ENCODE measurements at places on chromosomes 12 and 14.

DNA sequence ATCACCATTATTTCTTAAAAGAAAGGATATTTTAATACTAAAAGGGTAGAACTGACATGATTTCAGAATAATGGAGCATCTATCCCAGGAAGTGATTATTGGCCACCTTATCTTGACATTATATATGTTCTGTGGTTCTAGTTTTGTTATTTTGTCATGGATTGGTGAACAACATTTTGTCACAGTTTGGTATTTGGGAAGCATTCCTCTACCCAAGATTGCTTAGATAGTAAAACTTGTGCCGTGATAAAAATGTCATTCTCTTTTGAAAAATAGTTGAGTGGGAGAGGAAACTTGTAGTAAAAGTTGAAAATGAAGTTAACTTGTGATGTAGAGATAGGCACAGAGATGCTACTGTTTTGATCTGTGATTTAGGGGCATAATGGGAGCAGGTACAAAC is 65.7 kb downstream of the TMX1 start:
- DNase-seq = no peak

DNA sequence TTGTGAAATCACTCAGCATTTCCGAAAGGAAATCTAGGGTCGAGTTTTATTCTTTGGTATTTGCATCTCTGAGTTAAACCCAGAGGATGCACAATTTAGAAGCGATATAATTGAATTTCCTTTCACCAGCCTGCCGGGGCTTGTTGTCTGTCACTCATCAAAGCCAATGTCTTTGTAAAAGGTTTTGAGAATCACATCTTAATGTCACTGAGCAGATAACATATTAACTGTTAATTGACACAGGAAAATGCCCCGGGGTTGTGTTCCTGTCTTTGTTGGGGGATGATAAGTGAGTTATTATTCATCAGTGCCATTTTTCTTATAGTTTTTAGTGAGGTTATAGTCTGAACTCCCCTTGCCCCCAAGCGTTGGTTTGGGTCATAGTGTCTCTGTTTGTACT is 73.4 kb downstream of the DUSP6 start:
- no peak for DNase-seq

GRCh38 chr14:72416892-72417291 is 477.0 kb downstream of the DPF3 start:
- no peak for DNase-seq

- no peak for DNase-seq
Observed at GRCh38 chr12:56838621-56839488, 75.7 kb downstream of the HSD17B6 start.

DNA sequence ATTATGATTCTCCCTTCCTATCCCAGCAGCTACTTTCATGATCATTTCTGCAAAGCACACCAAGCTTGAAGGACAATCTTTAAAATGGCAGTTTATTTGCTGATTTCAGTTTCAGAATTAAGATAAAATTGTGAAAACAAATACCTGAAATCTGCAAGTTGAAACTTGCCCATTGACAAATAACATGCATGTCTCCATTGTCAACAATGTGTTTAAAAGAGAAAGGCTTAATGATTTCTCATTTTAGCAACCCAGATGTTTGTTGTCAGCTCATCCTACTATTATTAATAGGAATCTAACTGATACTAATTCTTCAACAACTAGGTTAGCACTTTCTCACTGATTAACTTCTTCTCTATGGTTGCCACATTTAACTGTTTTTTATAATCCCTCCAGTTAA is 474.6 kb downstream of the PRKD1 start:
- no peak for DNase-seq

- DNase-seq = no peak
Observed at GRCh38 chr14:32183151-32184058, 18.4 kb upstream of the RNU6-7 start.

DNA sequence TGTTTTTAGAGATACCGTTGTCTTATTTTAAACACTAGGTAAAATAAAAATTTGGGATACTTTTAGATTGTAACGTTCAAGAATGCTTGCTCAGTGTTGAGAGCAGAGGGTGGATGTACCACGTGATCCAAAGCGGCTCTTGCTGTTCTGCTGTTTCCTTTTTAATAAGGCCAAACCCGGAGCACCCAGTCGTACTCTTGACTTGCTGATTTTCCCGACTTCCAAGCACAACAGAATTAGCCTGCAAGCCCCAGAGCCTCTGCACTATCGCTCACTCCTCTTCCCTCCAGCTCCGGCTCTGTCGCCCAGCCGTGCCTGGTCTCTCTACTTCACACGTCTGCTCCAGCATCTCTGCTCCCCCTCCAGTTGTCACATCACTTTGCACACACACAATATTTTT is 77.3 kb downstream of the EMP1 start:
- no peak for DNase-seq

DNA sequence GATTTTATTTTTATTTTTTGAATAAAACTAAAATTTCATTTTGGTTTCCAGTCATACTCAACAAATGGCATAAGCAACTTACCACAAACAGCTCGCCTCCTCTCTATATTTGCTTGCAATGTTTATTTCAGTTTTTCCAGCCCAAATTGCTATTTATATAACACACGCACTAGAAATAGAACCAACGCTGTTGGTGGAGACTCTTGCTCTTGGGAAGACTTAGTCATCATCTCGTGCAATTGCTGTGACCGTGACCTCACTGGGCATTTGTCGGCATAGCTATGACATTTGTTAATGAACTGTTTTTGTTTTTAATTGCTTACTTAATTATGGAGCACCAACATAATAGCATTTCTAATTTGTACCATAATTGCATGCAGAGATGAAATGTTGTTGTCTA is 153.1 kb upstream of the OTX2 start:
- DNase-seq = no peak

GRCh38 chr12:124586756-124587155 is 19.3 kb upstream of the NCOR2 start:
- no peak for DNase-seq

DNA sequence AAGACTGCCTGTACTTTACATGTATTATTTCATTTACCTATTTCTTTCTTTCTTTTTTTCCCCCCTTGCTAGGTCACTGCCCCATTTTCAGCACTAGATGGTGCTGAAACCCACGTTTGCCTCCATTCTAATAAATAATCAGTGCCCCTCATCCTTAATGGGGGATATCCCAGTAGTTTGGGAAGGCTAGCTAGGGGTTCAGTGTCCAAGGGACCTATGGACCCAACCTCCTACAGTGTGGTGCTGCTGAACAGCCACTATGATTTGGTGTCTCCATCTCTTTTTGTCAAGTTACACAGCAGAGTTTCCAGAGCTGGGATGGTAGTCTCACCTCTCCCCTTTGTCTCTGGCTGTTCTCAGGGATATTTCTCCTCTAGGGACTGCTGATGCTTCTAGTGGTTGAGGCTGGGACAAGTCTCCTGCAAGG is 6.5 kb upstream of the HCFC2 start:
- DNase-seq = no peak

GRCh38 chr12:14356147-14356546 is 9.3 kb upstream of the ATF7IP start:
- no peak for DNase-seq

DNA sequence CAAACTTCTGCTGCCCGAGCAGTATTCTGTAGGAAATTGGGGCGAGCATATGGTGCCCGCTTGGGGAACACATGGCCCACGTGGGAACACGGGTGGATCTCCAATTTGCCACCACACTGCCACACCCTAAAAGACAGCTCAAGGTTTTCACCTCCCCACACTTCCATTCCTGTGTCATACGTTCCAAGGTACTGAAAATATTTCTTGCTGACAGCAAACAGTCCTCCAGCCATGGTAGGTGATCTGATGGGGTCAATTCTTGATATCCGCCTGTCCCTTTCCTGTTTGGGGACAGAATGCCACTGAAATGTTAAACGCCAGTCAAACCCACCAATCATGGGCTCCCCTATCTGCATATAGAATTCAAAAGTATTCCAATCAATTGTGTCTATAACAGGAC is 1.2 kb downstream of the GALNT4 start:
- DNase-seq = no peak

DNA sequence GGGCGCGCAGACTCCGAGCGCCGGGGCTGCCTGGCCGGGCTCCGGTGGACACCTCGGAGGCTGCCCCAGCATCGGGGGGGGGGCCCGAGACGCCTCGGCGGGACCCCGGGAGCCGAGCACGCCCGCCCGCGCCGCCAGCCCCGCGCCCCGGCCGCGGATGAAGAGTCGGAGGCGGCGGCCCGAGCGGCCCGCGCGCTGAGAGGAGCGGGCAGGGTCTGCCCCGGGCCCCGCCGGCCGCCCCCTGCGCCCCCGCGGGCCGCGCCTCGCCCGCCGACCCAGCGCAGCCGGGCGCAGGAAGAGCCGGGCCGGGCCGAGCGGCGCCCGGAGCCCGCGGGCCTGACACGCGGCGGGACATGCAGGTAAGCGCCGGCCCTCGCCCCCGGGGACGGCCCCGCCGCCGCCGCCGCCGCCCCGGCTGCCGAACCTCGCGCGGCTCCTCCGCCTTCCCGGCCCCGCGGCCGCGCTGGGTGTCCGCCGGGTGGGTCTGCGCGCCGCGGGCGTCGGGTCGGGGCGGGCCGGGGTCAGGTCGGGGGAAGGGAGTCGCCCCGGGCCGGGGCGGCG is 63.7 kb downstream of the FBXL14 start:
- DNase-seq = no peak

DNA sequence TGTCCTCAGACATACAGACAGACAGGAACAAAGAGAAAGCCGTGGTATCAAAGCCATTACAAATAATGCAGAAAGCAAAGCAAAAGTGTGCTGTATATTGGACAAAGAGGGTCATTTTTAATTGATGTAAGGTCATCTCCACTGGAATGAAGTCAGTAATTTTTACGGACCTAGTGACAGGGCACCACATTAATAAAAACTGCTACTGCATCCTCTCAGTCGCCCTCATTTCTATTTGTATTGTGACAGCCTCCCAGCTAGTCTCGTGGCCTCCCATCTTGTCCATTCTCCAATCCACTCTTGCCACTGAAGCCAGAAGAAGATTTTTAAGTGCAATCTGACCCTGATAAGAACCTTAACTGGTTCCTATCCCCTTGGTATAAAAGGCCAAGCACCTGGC is 132.4 kb downstream of the NUAK1 start:
- DNase-seq = no peak

DNA sequence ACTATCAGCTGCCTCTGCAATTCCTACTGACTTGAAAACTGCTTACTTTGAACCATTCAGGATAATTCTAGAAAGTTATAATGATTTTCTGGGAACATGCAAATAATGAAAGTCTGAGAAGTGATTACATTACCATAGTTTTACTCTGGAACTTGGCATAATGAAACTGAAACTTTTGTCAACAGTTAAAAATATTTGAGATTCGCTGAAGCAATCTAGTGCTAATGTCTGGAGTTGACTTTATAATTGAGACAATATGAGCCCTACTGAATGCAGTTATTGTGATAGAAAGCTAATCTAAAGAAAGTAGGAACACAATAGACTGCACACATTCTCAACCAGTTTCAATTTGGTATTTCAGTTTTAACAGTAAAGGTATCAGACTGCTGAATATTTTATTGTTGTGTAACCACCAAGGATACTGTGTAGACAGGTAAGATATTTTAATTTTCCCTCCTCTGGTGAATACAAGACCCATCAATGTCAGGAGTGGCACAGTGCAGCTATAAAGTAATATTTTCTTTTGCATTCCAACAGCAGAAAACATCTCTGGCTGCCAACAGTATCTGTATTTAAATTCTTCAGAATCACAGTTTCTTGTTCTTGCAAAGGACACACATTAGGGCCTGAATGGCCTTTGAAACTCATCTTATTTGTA is 483.5 kb downstream of the ATP23 start:
- DNase-seq = no peak

DNA sequence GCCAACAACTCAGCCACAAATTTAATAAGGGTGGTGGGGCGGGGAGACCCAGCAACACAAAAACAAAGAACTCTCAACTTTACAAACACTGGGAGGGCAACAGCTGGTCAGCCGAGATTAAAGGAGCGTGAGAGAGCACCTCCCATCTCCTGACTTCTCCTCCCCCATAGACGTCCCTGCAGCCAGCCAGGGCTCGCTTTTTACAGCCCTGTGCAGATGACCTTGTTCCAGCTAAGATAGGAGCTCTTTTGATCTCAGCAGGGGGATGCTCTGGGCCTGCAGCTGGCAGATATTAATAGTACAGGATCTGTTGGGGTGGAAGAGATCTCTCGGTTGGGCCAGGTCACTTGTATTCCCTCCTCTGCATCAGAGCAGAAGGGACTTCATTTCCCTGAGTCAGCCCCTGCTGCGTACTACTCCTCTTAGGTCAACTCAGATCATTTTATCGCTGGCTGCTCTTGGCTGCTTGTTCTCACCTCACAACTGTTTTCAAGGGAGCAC is 475.8 kb downstream of the RAD51B start:
- DNase-seq = no peak

GRCh38 chr12:62382526-62382925 is 84.1 kb upstream of the MON2 start:
- no peak for DNase-seq

DNA sequence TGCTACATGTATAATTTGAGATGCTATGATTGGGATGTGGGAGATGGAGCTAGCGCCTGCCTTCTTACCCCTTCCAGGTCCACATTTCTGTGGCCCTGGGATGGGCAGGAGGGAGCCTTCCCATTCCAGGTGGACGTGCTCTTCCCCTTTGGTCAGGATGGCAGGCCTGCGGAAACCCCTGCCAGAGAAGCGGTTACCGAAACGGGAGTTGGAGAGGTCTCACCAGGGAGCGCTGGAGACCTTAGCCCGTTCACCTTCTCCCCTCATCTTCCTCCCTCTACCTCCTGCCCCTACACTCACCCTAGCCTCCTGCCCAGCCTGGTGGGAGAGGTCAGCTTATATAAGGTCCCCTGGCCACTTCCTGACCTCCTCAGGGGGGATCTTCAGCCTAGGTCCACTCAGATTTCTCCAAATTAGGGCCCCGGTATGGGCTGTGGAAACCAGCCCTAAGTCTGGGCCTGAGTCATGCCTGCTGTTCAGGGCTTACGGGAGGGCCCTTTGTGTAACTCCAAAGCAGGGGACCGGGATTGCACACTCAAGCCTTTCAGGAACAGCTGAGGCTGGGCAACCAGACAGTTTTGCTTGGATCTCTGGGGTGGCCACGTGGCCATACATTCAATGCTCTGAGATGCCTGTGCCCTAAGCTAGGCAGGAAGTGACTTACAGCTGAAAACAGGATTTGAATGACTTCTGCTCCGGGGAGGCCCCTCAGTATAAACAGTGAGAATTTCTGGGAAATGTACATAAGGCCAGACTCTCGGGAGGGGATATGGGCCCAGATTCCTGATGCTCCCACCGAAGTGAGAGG is 10.2 kb upstream of the MEG3 start:
- DNase-seq = no peak

DNA sequence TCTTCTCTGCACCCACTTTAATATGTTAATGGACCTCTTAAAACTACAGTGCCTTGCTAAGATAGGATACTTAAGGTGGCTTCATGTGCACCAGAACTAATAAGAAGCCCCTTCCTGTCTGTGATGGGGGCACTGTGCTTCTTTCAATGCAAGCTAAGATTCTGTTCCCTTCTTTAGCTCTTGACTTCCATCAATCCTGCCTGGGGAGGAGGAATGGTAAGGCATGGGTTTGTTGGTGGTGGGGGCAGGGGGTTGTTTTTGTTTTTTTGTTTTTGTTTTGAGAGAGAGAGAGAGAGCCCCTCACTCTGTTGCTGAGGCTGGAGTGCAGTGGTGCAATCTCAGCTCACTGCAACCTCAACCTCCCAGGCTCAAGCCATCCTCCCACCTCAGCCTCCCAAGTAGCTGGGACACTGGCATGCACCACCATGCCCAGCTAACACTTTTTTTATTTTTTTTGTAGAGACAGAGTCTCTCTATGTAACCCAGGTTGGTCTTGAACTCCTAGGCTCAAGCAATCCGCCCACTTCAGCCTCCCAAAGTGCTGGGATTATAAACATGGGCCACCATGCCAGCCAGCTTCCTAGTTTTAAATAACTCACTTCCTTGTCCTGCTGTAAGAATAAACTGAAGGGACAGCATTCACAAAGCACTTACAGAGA is 4.5 kb upstream of the KRT3 start:
- no peak for DNase-seq

Measured in GM12864 (cell line).